COLO829 (cell line): ENCODE measurements at places on chromosomes 5 and 9.

DNA sequence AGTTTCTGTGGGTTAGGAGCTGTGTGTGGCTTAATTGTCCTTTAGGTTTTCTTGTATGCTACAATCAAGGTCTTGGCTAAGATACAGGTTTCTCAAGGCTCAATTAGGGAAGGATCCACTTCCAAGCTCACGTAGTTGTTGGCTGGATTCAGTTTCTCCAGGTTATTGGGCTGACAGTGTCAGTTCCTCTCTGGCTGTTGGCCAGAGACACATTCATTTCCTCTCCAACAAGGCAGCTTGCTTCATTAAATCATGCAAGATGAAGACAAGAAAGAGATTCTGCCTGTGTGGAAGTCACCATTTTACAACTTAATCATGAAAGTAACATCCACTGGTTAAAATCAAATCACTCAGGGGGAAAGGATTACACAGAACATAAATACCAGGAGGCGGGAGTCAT is 275.7 kb upstream of the KIF2A start:
- DNase-seq: no peak

DNA sequence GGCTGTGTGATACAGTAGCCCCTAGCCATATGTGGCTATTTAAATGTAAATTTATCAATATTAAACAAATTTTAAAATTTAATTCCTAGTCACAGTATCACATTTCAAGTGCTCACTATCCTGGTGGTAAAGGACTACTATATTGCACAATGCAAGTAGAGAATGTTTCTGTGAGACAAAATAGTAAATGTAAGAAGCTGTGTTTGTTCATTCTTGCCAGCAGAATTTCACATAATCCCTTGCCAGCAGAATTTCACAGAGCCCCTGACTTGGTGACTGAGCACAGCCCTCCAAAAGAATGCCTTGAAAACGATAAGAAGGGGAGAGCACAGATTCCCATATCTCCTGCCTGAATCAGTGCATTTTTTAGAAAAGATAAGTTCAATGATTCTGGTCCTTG is 75.9 kb upstream of the SELENOP start:
- DNase-seq: no peak

DNA sequence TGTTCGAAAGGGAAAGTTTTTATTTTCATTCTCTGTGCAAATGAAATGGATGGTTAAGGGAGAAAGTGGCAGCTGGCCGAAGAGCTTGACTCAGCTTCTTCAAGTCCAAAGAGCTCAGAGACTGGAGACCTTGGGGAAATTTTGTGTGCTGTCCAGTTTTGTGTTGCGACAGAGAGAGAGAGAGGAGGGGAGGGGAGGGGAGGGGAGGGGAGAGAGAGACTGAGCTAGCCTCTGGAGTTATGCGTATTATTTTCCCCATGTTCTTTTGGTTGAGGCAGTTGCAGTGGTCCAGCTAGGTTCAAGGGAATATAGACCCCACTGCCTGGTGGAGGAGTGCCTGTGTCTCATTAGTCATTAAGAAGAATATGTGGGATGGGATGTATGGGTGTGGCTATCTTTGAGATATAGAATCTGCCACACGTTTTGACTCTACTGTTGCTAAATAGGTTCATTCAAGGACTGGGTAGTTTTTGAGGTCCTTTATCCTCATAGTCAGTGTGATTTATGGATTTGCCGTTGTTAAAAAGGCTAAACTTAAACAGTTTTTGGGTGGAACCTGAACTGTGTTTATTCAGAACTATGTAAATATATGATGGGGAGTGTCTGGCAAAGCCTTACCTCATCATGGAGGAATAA is 69.7 kb downstream of the ARHGAP26 start:
- DNase-seq: no peak

- no peak for DNase-seq
Observed at GRCh38 chr9:126564128-126564527, 49.6 kb upstream of the LMX1B start.

DNA sequence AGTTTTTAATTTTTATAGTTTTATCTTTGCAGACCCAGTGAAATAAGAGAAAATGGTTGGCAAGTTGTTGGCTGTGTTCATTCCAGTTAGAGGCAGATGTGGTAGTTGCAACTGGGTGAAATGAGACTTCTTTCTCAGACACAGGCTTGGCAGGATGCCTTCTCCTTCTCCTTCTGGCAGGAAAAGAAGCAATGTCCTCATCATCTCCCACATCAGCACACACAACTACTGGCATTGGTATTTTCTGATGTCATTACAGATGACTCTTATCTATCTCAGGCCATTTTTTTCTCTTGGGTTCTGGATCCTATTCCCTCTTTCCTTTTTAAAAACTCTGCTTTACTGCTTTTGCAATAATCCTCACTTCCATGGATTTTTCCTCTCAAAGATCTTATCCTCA is 103.3 kb upstream of the EDIL3 start:
- DNase-seq: no peak

- no peak for DNase-seq
Observed at GRCh38 chr9:89723469-89724100, 118.8 kb downstream of the GADD45G start.
